Activated CD4-positive, alpha-beta T cell treated with anti-CD3 and anti-CD28 coated beads for 48 hours (primary cell): ENCODE measurements at places on chromosomes 3 and 15.

GRCh38 chr3:39177708-39178332 is 14.6 kb downstream of the XIRP1 start:
- peak; percentile 78 for DNase-seq

DNA sequence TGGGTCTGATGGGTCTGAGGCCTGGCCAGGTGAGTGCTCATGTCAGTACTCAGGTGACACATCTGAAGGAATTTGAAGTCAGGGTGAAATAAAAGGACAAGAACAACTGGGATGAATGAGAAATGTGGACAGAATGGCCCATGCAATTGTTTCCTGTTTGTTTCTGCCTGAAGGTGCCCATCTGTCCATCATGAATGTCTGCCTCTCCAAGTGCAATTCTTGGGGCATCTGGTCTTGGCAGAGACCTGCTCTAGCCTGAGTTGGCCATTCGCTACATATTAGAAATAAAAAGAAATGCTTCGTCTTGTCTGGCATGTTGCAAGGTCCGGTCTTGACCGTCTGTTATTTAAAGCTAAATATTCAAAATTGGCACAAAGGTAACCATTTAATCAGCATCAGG is 142.0 kb upstream of the AGBL1 start:
- no peak for DNase-seq

GRCh38 chr3:53056442-53056841 is 10.6 kb upstream of the SFMBT1 start:
- no peak for DNase-seq

GRCh38 chr15:71111181-71111565 is 4.1 kb upstream of the THSD4 start:
- no peak for DNase-seq

GRCh38 chr3:17607905-17608304 is 134.5 kb downstream of the TBC1D5 start:
- no peak for DNase-seq

DNA sequence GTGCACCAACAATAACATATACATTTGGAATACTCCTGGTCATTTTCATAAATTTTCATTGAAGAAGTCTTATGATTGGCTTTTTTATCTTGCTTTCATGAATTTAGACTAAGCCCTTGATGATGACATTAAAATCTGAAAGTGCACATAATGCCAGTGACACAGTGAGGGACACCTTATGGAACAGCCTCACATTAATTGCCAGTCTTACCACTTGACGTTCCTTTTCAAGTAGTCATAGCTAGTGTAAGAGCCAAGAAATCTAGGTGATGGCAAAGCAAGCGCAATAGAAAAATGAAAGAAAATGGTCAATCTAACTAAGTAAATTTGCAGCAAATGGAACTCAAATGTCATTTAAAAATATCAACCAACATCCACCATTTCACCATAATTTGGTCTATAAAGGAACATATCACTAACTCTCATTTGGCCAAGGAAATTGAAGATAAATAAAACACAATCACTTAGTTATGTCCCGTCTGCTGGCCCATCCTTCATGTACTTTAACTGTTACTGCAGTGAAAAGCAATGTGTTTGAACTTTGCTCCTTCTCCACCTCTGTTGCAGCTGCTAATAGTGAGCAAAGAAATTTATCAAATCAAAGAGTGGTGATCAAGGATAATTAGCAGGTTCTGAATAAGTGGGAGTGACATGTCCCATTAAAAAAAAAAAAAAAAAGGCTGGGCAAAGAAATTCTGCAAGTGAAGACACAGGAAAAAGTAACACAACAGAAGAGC is 110.0 kb downstream of the TJP1 start:
- DNase-seq = no peak

- DNase-seq = peak; percentile 54
Observed at GRCh38 chr3:112128843-112129727, 4.0 kb downstream of the GCSAM start.

DNA sequence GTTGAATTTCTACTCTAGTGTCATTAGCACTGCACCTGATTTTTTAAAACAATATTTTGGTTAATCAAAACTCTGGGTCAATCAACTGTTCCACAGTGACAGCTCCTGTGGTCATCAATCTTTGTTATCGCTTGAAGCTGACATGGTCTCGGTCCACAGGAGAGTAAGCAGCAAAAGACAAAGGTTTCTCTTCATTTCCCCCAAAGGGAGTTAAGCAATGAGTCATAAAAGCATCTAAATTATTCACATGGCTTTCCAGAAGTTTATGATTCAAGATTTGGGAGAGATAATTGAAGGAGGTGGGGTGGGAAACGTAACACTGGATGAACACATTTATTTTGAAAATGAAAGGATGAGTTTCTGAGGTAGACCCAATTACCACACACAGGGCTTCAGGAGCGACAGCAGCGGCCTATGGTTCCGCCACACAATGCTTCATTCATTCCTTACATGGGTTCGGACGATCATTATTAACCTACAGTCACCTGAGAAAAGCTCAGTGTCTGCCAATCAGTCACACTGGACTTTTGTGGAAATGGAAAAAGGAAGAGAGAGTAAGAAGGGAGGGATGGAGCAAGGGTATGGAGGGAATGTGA is 505.1 kb downstream of the FHIT start:
- no peak for DNase-seq

DNA sequence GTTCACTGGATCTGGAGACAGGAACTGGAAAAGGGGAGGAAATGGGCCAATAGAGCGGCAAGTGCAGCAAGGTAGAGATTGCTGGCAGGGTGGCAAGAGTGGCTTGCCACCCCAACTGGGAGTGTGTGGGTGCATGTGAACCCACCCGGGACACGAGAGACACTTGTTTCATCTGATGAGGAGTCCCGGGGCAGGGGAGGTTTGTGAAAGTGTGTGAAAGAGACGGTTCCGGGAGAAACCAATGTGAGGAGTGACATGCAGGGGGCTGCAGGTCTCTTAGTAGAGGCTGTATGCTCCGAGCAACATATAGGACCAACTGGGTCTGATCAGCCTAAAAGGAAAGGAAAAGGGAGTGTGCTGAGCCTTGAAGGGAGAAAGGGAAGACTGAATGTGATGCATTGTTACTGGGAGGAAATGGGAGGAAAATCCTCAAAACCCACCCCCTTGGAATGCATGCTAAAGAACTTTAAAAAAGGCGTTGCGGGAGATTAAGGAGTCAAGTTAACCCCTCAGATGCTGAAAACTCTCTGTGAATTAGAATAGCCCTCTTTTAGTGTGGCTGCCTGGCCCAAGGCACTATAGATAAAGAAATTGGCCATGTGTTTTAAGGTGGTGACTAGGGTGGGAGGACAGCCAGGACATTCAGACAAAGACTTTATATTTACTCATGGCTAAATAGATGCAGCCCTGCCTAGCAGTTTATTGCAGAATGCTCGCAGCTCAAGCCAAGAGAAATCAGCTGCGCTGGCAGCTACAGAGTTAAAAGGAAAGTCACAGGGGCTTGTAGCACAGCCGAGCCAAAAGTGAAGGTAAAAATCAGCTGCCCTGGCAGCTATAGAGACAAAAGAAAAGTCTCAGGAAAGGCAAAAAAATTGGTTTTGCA is 9.1 kb upstream of the SLC9C1 start:
- peak; percentile 18 for DNase-seq

DNA sequence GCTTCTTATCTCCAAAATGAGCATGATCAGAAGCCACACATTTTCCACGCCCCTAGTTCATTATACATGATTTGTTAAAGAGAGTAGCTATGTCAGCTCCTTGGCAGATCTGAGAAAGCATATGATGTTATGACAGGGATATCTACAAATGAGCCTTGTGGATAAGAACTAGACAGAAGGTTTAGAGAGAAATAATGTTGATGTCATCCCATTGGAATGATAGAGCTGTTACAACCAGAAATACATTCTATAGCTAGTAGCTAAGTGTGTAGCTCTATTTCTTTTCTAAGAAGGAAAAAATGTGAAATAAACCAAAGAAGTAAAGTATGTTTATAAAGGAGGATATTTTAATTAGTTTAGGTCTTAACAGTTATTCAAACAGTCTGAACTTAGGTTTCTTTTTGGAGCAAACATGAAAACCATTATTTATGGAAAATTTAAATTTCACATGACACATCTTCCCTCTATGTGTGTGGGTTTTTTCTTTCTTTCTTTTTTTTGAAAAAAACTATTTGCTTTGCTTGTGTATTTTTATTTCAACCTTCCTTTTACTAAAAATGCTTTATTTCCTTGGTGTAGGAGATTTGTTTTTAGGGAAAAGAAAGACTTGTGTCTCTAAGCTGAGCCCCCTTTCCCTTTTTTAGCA is 167.7 kb downstream of the GHSR start:
- DNase-seq = no peak

DNA sequence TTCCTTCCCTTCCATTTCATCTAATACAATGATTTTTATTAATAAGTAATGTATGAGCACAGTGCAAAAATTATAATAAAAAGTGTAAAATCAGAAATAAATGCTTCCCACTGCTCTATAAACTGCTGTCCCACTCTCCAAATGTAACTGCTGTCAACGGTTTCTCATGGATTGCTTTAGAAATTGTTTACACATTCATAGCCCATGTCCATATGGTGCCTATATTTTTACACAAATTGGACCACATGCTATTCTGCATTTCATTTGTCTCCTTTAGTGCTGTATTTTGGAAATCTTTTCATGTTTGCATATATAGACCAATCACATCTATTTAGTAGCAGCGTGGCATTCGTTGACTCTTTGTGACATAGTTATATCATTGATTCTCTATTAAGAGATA is 164.7 kb upstream of the SLCO3A1 start:
- no peak for DNase-seq

DNA sequence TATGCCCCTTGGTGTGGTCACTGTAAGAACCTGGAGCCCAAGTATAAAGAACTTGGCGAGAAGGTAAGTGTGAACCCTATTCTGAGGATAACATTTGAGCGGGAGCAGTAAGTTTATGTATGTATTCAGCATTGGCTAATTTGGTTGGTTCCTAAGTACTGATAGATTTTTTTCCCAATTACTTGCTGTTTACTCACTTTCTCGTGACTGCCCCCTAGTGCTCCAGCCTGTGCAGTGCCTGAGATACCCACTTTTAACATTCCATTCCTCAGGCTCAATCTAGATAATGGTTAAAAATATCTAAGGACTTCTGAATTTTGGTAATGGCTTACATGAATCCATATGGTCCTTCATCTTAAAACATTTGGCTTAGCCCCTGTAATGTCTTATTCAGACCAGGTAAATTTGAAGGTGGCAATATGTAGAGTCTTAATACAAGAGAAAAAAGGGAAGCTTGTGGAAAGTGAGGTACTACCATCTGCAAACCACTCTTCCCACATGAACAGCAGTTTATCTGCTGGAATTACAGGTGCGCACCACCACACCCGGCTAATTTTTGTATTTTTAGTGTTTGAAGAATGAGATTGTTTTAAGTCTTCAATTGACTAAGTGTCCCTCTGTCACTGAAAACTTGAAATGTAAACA is 7.1 kb downstream of the ELL3 start:
- DNase-seq = peak; percentile 78

DNA sequence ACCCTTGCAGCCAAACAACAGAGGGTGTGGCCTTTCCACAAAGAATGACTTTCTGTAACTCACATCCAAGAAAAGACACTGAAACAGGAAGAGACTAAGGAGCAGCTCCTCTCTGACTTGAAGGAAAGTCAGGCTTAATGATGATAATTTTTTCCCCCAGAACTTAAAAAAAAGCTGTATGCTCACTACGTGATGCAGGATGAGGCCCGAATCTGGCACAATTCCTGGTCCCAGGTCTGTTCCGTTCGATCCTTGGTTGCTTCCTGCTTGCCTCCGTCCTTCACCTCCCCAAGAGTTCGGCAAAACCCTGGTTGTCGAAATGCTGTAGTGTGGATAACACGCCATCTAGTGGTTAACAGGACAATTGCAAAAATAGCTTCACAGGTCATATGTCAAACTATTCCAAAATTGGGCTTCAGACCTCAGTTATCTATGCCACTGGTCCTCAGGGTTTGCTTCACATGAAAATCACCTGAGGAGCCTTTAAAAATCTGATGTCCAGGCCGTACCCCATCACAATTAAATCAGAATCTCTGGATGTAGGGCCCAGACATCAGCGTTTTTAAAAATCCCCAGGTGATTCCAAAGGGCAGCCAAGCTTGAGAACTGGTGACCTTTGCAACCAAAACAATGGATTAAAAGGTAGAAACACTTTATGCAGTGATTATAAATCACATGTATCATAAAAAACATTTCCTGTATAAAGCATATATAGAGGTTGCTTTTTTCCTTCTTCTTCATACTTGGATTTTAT is 28.1 kb upstream of the SYNM start:
- DNase-seq = peak; percentile 48

- DNase-seq = no peak
Observed at GRCh38 chr15:66476535-66476934, 21.0 kb downstream of the SNAPC5 start.
